Esophagus muscularis mucosa (tissue), 4 donors: ENCODE measurements at places on chromosomes 7 and 10. TPM values are rescaled to one million over a fixed set of nuclear protein-coding genes. Genes with fewer than 3 reads are reported as not detected.

Gene ANXA8
- not detected for total RNA-seq

GRCh38 chr10:11742779-11743298 is 657 bp downstream of the ECHDC3 start:
- no peak for DNase-seq

Gene TMEM72
- total RNA-seq = not detected

- no peak for DNase-seq
Measured at GRCh38 chr7:45099891-45100760, 11.4 kb upstream of the NACAD start.

- no peak for DNase-seq
Measured at GRCh38 chr7:13897819-13898218, 91.6 kb downstream of the ETV1 start.

- no peak for DNase-seq
Measured at GRCh38 chr10:83982812-83983211, 156.5 kb upstream of the GHITM start.

GRCh38 chr7:141242568-141242967 is 168.7 kb downstream of the TMEM178B start:
- no peak for DNase-seq
